Stimulated activated CD8-positive, alpha-beta memory T cell treated with anti-CD3 and anti-CD28 coated beads, Interleukin-12 subunit alpha, Interleukin-12 subunit beta, amount 100 ng/mL, for 4 hours (primary cell): ENCODE measurements at places on chromosomes 11 and 22.
A peak's percentile ranks its signal among the peaks of the same experiment; 100 is the strongest.

GRCh38 chr11:26730414-26731083 is 8.7 kb upstream of the SLC5A12 start:
- no peak for DNase-seq

GRCh38 chr22:40890881-40891280 is 29.0 kb upstream of the DNAJB7 start:
- no peak for DNase-seq

DNA sequence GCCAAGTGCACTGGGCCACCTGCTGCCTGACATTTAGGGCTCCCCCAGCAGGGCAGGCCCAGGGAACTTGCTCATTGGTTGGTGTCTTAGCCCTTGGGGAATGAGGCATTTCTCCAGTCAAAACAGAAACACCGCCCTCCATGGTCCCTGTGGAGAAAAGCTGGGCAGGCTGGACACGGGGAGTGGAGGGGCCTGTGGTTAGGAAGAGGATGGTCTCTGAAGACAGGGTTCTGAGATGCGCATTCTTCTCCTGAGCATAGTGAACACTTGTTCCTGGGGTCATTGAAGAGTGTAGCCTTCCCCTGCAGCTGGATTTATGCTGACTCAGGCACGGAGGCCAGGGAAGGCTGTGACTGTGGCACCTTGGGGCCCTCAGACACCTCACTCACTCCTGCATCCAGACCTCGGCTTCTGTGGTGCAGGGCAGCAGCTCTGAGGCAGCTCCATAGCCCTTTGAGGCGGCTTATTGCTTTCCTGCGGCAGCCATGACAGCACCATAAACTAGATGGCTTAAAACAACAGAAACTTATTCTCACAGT is 8.2 kb downstream of the TSPAN18 start:
- DNase-seq: no peak

DNA sequence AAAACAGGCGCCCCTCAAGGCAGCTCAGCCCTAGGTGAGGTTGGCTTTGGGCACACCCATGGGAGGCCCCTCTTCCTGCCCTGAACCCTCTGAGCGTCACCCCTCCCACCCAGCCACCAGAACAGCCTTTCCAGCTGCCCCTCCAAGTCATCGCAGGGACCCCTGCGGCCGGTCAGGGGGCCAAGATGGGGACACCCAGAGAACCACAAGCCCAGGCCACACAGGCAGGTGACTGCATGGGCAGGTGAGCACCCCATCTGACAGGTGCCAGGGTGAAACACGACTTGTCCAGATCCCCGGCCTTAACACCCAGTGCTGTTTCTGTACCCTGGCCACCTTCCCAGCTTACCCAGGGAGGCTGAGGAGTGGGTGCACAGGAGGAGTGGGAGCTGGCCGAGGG is 24.6 kb upstream of the GRAMD4 start:
- DNase-seq: no peak

DNA sequence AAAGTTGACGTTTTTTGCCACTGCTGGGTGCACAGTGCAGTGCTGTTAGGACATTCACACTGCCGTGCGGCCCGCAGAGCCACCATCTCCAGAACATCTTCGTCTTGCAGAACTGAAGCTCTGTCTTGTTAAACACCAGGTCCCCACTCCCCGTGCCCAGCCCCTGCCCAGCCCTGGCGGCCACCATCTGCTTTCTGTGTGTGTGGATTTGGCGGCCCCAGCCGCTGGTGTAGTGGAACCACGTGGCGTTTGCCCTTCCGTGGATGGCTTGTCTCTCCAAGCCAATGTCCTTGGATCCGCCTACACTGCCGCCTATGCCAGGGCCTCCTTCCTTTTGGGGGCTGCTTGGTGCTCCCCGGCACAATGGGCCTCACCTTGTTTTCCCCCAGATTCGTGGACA is 8.2 kb upstream of the MUC5AC start:
- DNase-seq: no peak

DNA sequence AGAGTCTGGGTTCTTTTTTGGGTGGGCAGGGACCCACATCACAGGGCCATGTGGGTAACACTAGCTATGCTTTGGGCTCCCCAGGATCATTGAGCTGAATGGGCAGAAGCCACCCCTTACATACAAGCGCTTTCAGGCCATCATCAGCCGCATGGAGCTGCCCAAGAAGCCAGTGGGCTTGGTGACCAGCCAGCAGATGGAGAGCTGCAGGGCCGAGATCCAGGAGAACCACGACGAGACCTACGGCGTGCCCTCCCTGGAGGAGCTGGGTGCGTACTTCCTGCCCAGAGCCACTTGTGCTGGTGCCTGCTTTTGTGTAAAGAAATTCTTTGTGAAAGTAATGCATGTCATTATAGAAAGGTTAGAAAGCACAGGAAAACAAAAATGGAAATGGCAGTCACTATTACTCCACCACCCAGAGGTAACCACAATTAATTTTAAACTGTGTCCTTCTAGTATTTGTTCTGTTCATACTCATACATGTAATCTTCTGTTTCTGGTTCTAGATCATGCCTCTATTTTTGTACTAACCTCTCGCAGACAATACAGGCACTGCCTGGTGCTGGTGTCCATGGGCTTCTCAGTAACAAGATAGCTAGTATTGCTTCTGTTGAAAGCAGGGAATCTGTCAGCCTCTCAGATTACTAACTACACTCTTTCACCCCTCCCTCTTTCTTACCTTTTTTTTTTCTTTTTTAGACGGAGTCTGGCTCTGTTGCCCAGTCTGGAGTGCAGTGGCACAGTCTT is 13.7 kb downstream of the CRY2 start:
- DNase-seq: no peak

DNA sequence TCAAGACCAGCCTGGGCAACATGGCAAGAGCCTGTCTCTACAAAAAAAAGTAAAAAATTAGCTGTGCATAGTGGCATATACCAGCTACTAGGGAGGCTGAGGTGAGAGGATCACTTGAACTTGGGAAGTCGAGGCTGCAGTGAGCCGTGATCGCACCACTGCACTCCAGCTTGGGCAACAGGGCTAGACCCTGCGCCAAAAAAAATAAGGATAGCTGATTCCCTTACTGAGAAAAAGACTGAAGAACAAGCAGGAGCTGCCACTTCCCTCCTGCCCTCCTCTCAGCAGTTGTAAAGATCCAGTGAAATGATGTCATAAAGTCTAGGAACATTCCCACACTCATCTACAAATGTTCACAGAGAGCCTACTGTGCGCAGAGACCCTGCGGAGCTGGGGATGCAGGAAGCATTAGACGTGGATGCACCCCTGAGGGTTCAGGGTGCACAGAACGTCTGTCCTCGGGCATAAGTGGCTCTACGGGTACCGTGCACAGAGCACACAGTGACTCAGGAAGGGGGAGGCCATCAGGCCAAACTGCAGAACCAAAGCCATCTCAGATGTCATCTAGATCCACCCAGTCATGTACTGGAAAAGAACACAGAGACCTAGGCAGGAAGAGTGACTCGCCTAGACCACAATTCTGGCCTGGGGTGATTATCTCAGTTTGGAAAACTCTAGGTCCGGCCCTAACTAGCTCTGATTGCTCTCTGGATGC is 11.7 kb downstream of the SEC14L2 start:
- no peak for DNase-seq

DNA sequence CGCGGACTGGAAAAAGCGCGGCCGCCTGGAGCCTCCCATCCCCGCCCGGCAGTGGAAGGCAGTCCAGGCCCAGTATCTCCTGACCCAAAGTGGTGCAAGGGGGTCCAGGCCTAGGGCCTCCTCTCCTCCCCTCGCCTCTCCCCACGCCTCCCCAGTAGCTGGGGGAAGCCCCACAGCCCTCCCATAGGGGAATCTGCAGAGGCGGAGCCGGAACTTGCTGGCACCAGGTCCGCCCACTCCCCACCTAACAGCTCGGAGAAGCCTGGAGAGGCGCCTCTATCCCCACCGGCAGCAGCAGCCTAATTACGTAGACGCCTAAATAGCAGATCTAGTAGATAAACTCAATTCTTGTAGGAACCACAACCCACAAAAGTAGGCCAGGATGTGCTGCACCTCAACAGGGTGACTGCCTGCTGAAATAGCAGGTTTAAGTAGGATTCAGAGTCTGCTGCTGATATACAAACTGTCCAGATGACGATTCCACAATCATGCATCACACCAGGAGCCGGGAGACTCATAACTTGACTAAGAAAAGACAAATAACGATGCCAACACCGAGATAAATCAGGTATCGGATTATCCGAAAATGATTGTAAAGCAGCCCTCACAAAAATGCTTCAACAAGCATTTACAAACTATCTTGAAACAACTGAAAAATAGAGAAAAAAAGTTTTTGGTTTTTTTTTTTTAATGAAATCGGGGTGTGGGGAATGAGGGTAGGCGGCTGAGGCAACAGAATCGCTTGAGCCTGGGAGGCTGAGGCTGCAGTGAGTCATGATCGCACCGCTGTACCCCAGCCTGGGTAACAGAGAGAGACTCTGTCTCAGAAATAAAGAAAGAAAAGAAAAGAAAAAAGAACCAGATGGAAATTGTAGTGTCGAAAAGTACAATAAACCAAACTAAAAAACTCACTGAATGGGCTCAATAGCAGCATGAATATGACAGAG is 11.4 kb upstream of the BRD1 start:
- peak; percentile 77 for DNase-seq

DNA sequence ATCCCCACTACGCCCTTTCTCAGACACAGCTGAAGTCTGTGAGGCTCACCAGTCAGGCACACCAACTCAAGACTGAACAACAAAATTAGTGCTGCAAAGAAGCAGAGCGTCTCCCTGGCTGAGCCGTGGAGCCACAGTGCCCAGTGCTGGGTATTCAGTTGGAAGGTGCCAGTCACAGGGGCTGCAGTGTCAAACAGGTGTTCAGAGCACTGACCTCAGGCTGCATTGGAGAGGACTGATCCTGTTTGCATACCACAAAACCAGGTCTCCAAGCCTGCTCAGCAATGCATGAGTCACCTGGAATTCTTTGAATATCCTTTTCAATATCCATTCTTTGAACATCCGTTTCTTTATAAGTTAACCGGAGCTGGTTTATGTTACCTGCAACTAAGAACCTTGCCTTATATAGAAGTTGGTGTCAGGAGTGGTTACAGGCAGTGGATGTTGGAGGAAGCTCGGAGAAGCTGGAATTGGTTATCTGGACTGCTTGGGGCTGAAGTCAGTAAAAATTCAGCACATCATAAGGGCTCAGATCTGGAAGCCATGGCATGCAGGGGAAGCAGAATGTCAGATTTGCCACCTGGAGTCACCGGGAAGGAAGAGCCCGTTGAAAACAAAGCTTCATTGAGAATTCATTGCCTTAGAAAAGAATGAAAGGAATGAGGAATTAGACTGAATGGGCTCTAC is 30.3 kb downstream of the PDGFB start:
- no peak for DNase-seq

DNA sequence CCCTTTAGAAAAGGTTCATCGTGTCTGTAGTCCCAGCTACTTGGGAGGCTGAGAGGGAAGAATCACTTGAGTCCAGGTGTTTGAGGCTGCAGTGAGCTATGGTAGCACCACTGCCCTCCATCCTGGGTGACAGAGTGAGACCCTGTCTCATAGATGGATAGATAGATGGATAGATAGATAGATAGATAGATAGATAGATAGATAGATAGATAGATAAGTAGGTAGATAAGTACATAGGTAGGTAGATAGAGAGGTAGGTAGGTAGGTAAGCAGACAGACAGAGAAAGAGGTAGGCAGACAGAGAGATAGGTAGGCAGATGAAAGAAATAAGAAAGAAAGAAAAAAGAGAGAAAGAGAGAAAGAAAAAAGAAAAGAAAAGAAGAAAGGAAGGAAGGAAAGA is 156.4 kb downstream of the GRIK4 start:
- no peak for DNase-seq

- no peak for DNase-seq
These were observed 278.1 kb upstream of the FAT3 start for GRCh38 chr11:91946397-91946951.

- no peak for DNase-seq
These were observed 681.3 kb downstream of the NTM start for GRCh38 chr11:132051704-132052103.

DNA sequence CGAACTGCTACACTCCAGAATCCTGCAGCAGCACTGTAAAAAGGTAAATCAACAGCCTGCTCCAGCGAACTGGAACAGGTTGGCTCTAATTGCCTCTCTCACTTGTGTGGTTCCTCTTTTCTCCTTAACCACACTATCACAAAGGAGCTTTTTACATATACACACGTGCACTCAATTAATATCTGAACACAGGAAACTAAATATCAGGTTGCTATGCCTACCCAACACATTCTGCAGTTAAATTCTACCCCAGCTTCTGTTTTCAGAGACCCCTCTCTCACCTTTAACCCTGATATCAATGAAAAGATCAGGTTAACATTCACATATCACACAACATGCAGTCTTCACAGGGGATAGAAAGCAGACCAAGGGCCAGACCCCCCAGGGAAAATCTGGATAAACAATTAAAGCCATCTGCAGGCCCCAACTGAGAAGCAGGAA is 11.0 kb downstream of the RBFOX2 start:
- DNase-seq: no peak
